Activated CD4-positive, alpha-beta memory T cell treated with anti-CD3 and anti-CD28 coated beads, Interleukin-2, amount 10 ng/mL, durations not matched to agents 7 days and 5 days (primary cell): ENCODE measurements at places on chromosomes 13 and 19. TPM values are rescaled to one million over a fixed set of nuclear protein-coding genes. Genes with fewer than 3 reads are reported as not detected.

Gene OR2Z1
- not detected for total RNA-seq

Gene STARD13
- 0.20 TPM for total RNA-seq

Gene KIR2DL3
- total RNA-seq: not detected

Gene TPP2
- total RNA-seq: 86.2 TPM

Gene CDX2
- not detected for total RNA-seq

Gene INAFM1
- 12.6 TPM for total RNA-seq

Gene C19orf38
- 1.1 TPM for total RNA-seq

Gene APOC4
- not detected for total RNA-seq

Gene CLDND2
- 8.2 TPM for total RNA-seq

Gene FAM124A
- 0.10 TPM for total RNA-seq

Gene PSG11
- not detected for total RNA-seq

Gene METTL21C
- not detected for total RNA-seq

Gene ZSCAN5B
- total RNA-seq: not detected

Gene ICAM1
- total RNA-seq: 24.3 TPM

Gene ZNF433
- 0.25 TPM for total RNA-seq

Gene CD22
- 0.76 TPM for total RNA-seq

Gene EMP3
- total RNA-seq: 447 TPM

Gene DMKN
- not detected for total RNA-seq

Gene NPHS1
- not detected for total RNA-seq

Gene ZNF224
- 37.8 TPM for total RNA-seq

Gene INSL3
- total RNA-seq: 9.0 TPM
